ENCODE measurements at places on chromosomes 7 and 10. TPM values are rescaled to one million over a fixed set of nuclear protein-coding genes. Genes with fewer than 3 reads are reported as not detected.

Gene WDR37
- total RNA-seq, result 5.3 TPM

Gene FAM25C
- total RNA-seq, result not detected

Gene TRIM56
- total RNA-seq, result 2.3 TPM

Gene MPP7
- total RNA-seq, result 8.3 TPM

Gene NPTX2
- 2.1 TPM for total RNA-seq

Gene SLC26A4
- total RNA-seq, result 0.49 TPM

Gene CLDN15
- total RNA-seq, result 4.1 TPM

Gene VIPR2
- not detected for total RNA-seq

Gene OPN1SW
- not detected for total RNA-seq

Gene SAMD9L
- 3.8 TPM for total RNA-seq

Gene TNKS2
- 19.2 TPM for total RNA-seq

Gene NDUFB8
- total RNA-seq, result 87.7 TPM

Gene IFIT1B
- not detected for total RNA-seq

Gene CTAGE4
- total RNA-seq, result 2.1 TPM

Gene MRLN
- not detected for total RNA-seq

Gene WASHC2A
- 22.9 TPM for total RNA-seq

Gene ZNF467
- total RNA-seq, result not detected

Gene CPA4
- total RNA-seq, result 337 TPM

Gene ZNF248
- total RNA-seq, result 3.7 TPM

Gene CHN2
- total RNA-seq, result 20.1 TPM

Gene GSDME
- 4.1 TPM for total RNA-seq

Gene STEAP2
- total RNA-seq, result 1.2 TPM

Gene FXYD4
- total RNA-seq, result not detected

Gene CALML3
- total RNA-seq, result not detected

Gene PNLIPRP2
- not detected for total RNA-seq

Gene AKR1C4
- not detected for total RNA-seq

Gene RHOBTB1
- 13.9 TPM for total RNA-seq

Gene NPY4R2
- total RNA-seq, result 0.26 TPM

Gene SMKR1
- total RNA-seq, result 0.56 TPM

Measured in MG63 (cell line).